T follicular helper cell (primary cell): ENCODE measurements at places on chromosomes 13 and 19.

DNA sequence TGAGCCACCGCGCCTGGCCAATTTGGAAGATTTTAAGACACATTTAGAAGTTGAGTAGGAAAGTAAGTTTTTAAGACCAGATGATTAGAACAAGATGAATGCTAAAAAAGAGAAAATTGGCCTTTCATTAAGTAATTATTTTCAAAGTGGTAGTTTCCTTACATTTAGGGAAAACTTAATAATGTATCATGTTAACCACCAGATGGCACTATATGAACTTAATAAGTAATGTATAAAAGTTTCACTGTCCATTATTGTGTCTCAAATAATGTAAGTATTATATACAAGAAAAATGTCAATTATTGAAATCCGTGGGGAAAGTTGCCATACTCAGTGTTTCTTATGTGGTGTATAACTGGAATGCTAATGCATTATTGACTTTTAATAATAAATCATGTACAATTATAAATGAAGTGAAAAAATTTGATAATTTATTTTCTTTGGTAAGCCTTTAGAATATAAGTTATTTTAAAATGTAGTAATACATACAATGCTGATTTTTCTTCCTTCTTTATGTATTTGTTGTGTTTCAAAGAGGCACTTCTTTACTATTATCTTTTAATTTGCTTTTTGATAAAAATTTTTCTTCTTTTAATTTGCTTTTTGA is 29.2 kb downstream of the COG6 start:
- DNase-seq, result no peak

GRCh38 chr13:78176880-78177279 is 258.2 kb upstream of the EDNRB start:
- DNase-seq, result no peak

DNA sequence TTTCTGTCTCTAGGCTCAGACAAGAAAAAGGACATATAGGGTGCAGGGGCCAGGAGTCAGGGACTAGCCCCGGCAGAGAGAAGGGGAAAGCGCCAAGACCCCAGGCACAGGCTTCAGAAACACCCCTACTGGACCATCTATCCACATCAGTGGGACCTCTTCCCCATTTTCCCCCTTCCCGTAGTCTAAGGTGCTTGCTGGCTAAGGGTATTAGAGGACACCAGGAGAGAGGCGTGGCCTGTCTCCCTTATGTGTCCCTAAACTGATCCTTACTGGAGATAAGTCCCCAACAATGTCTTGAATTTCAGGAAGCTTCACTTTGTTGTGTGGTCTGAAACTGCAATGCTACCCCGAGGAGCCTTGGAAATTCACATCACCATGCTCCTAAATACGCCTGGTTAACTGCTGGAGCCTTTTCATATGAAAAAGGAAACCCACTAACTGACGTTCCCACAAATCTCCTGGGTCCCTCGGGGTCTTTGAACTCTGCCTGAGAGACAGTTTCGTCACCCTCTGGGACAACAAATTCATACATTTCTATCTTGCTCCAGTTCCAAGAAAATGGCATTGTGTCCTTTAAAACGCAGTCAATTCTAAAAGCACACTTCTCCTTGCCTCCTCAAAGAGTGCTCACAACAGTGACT is 197.7 kb downstream of the COL4A1 start:
- no peak for DNase-seq

- DNase-seq, result no peak
Observed at GRCh38 chr13:71797517-71797916, 69.5 kb downstream of the DACH1 start.

- DNase-seq, result no peak
Observed at GRCh38 chr19:39471756-39472536, 8.7 kb upstream of the TIMM50 start.

DNA sequence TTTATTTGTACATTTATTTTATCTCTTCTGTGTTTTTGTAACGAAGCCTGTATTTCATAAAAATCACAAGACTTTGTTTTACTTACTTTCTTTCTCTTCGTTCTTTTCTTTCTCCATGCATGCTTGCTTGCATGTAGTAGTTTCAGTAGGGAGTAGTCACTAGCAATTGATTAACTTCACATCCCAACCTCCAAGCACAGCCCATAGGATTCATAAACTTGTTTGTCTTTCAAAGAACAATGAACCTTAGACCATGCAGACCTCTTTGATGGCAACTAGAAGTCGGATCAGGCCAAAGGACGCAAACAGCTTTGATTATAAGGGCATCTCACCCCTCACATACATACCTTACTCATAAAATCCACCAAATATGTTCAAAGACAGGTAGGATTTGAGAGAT is 3.1 kb upstream of the PRR20A start:
- DNase-seq, result no peak

- DNase-seq, result no peak
Observed at GRCh38 chr13:46577696-46578589, 25.0 kb downstream of the LRCH1 start.

- DNase-seq, result no peak
Observed at GRCh38 chr19:51586799-51587198, 15.7 kb downstream of the ZNF175 start.

DNA sequence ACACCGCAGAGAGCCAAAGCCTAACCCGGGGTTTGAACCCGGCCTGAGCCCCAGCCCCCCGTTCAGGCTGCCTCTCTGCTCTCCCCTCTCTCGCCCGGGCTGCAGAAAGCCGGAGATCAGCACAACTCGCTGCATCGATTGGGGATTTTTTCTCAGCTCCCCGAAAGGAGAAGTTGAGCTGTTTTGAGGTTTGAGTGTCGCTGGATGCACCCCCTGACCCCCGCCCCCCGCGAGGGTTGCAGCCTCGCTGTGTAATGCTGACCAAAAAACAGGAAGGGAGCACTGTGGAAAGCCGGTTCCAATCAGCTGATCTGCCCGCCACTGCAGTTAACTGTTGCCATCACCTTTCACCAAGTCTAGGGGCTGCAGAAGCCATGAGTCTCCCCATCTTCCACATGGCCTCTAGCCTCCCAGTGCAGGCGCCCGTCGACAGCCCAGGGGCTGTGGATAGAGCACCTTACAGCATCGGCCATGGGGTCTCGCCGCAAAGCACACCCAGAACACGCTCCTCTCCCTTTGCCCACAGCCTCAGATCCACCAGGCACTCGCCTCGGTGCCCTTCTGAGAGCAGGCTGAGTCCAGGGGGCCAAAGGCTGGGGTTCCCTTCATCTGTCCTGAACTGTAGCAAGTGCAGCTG is 34.5 kb downstream of the MYO9B start:
- no peak for DNase-seq

- DNase-seq, result no peak
Observed at GRCh38 chr19:28257396-28257795, 955.6 kb downstream of the UQCRFS1 start.
